ENCODE measurements at places on chromosomes 6 and 20.

- no peak for DNase-seq
Observed at GRCh38 chr6:780706-781105, 87.8 kb upstream of the EXOC2 start.

GRCh38 chr6:106773522-106773921 lies 144.1 kb downstream of the QRSL1 start:
- no peak for DNase-seq

- DNase-seq = no peak
Observed at GRCh38 chr6:25217829-25218228, 61.3 kb upstream of the CARMIL1 start.

- DNase-seq = no peak
Observed at GRCh38 chr20:1182106-1182505, 2.7 kb downstream of the TMEM74B start.

- DNase-seq = no peak
Observed at GRCh38 chr6:144588697-144589325, 303.7 kb downstream of the UTRN start.

All from ureter (tissue), 1 donor.